RWPE2 (cell line): ENCODE measurements at places on chromosomes 12 and 14.
A peak's percentile ranks its signal among the peaks of the same experiment; 100 is the strongest.

DNA sequence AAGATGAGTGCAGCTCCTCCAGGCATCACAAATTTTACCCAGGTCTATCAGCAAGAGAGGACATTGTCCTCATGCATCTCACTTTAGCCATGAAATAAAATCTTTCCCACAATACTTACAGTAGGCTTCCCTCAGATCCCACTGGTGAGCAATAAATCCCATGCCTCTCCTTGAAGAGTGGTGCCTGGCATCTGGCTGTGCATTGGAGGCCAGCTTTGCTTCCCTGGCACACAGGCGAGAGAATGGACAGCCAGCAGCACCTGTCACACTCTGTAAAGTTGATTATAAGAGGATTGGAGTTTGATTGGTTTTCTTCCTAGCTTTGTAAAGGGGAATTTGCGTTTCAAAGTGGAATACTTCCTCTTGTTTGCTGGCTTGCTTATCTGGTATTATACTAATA lies 1153.9 kb downstream of the AACS start:
- DNase-seq, result no peak

DNA sequence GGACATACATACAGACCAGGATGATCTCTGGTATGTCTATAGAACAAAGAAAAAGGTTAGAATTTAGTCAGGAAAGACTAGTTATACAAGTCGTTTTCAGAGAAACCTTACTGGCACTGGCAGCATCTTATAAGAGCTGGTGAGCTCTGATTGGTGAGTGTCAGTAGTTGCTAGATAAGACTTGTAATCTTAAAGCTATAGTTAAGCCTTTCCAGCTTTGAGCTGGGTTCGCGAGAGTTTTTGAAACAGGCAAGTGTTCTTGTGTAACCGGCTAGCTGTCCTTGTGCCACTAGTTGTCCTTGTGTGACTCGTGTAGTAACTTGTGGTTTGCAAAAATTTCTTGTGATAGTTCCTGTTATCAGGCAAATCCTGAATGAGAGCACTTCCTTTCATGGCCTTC lies 740.9 kb downstream of the GALC start:
- DNase-seq, result no peak

DNA sequence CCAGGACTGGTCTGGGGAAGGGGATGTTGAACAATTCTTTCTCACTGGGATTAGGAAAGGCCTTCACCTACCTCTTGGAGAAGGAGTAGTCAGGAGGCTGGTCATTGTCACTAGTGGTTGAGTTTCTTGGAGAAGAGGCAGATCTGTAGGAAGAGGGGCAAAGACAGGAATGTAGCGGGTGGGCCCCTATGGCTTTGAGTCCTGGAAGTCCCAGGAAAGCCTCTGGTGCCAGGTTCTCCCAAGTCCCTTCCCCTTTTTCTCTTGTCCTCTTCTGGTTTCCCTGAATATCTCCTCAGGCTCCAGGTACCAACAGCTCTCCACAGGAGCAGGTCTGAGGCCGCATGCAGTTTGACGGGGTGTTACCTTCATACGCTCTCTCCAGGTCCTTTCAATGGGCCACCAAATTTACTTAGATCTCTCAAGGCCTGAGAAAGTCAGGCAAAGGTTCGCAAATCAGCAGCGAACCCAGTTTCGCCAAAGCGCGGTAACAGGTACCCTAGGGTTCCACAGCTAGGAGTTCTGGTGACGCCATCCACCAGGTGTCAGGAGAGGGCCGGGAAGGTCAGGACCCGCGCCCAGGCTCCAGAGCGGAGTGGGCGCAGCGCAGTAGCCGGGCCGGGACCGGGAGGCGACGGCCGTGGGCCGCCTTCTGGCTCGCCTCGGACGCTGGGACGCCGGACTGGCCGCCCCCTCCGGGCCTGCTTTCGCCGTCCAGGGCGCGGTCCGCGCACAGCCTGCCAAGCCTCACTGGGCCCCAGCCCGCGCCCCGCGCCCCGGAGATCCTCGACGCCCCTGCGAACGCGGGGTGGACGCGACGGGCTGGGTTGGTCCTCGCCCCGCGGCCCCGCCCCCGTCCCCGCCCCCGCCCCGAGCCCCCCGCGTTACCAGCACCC lies 795 bp downstream of the SMAGP start:
- DNase-seq, result peak; percentile 66

DNA sequence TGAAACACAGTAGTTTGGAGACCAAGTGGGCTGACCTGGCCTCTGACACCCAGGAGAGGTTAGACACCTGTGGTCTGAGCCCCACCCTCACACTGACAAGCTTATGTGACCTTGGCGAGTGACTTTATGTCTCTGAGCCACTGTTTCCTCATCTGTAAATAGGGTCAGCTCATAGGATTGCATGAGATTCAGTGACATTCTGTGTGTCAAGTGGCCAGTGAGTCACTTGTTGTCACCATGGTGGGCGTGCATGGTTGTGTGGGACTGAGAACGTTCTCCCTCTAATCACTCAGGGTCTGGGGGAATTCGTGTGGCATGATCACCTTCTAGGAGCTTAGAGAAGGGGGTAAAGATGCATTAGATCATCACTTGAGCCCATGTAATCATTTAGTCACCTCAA lies 146.4 kb downstream of the PHETA1 start:
- DNase-seq, result no peak

GRCh38 chr12:38904537-38905479 lies 583 bp downstream of the CPNE8 start:
- peak; percentile 78 for DNase-seq

- no peak for DNase-seq
These were observed 41.6 kb downstream of the UBE3B start for GRCh38 chr12:109518820-109519665.

GRCh38 chr14:73777420-73777819 lies 63.2 kb upstream of the PNMA1 start:
- DNase-seq, result no peak

DNA sequence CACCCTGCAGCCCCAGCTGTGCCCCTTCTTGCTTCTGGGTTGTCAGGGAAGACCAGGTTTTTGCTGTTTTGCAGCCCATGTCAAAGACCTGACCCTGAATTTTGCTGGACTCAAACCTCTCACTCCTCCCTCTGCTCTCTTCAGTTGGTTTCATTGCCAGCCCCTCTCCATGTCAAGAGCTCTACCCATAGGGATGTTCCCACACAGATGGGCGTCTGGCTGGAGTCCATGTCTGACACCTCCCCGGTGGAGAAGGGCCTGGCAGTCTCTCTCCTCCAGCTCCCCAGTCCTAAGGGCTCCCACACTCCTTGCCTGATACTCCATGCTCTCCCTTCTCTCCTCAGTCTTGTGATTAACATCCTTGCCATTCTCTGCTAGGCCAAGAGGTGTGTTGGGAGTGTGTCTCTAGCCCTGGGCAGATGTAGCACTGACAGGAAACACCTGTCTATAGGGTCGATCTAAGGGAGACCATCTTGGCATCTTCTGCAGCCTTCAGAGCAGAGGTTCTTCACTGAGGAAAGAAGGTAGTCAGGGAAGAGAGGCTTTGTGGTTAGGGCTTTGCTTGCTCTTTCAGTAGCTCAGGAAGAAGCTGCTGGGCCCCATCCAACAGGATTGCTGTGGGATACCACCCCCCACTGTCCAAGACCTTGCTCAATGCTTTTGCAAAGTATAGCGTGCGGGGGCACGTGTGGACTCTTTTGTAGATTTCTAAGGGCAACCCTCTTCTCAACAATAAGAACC lies 4.7 kb downstream of the ASIC1 start:
- DNase-seq, result no peak

DNA sequence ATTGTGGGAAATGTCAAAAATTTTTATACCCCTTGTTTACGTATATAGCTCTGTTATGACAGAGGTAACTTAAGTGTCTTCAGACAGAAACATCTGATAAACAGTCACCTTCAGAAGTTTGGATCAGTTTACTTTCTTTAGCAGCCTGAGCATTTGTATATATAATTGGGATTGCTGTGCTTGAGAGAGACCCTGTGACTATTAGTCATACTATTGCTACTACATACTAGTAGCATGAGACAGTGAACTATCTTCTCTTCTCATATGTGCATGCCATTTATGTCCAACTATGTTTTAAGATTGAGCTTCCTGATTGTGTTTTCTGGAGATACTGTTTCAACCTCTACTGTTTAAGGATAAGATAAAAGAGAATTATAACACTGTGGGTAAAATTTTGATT lies 101.5 kb downstream of the PDE6H start:
- DNase-seq, result no peak

- no peak for DNase-seq
These were observed 45.9 kb downstream of the LGMN start for GRCh38 chr14:92702441-92702918.

GRCh38 chr12:29733060-29733459 lies 50.7 kb downstream of the TMTC1 start:
- DNase-seq, result no peak

DNA sequence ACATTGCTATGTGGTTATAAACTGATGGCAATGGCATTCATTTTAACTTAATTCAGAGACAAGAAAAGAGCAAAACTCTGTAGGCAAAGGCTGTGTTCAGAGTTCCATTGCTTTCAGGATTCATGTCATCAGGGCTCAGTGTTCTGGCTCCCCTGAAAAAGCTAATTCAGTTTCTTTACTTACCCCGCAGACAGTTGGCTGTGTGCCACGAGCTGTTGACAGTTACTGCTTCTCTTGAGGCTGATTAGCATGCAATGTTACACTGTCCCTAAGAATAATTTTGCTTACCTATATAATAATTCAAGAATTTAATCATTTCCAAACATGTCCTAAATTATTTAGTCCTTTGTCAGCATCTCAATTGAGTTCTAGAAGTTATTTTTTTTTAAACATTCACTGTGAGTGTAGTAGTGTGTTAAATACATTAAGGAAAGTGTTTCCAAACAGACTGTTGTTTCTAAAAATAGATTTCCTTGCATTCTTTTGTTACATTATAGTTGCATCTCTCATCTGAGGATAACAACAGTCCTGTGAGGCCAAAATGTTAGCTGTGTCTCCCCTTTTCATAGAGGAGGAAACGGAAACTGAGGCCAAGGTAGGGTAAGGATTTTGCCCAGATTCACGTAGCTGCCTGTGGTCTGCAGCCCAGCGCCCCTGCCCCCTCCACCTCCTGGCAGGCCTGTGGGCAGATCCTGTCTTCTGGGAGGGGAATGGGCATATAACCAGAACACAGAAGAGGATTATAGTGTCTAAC lies 98.6 kb downstream of the PELI2 start:
- DNase-seq, result no peak

- peak; percentile 56 for DNase-seq
These were observed 42.2 kb upstream of the MANSC4 start for GRCh38 chr12:27822076-27822712.

- no peak for DNase-seq
These were observed 507 bp downstream of the BAZ2A start for GRCh38 chr12:56629459-56630179.

DNA sequence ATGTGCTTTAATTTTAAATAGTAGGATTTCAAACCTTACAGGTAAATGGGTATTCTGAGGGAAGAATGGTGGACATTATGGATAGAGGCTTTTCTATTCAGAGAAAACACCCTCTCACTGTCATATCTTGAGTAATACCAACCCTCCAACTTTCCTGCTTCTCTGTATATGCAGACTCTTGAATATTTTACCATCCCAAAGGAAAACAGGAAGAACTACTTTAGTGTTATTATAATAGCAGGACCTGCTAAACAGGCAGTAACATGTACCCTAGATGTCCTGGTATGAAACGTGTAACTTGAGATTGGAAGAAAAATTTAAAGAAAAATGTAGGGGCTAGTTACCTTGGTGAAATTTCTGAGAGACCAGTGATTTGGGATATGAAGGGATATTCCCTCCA lies 82.9 kb upstream of the TRHDE start:
- no peak for DNase-seq

DNA sequence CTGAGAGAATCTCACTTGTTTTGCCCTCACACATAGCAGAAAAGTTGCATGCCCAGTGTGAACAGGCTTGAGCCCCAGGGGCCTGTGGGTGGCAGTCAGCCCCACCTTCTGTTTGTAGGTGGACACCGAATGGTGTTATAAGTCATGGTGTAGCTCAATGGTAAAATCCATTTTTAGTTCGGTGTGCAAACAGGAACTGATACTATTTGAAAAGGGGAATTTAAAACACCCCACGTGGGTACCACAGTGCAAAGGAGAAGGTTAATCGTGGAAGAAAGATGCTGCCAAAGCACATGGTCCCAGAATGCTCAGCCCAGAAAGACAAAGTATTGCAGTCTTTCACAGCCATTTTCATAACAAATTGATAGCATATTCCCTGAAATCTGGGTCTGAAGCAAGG lies 71.8 kb upstream of the GZMB start:
- no peak for DNase-seq

DNA sequence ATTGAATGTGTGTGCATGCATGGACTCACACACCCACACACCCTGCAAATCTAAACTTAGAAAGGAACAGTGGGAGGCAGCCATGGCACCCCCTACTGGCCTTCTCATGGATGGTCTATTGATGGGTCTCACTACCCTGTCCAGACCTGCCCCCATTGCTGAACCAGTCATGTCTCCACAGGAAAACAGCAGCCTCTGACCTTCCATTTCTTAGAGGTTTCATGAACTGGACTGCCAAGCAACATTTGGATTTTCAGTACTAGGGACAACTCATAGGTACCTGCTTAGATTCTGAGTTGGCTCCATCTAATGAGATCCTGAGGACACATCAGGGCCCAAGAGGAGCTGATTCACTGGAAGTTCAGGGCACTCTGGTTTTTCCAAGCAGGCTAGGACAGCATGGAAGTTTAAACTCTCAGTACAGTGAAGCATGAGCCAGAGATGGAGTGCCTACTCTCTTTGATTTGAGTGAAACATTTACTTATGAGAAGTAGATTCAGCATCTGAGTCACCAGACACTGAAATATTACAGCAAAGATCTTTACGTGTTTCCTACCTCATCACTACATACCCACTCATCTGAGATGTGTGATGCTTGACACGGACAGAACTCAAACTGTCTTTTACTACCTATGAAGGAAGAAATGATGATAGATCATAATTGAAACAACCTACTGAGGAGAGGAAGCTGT lies 98.9 kb upstream of the PLEKHG7 start:
- DNase-seq, result no peak

DNA sequence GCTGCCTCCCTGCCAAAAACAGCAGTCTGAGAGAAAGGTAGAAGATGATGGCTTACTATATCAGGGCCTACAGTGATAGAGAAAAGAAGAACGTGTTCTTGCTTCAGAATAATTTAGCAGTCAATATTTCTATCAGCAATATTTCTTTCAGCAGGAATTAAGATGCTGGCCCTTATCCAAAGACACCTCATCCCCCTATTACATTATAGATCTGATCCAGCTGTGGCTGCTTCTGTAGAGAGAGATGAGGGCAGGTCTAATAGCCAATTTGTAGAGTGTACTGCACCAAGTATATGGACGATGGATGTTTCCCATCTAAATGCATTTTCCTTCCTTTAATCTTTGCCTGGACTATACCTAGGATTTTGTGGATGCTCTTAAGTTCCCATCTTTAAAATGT lies 451.7 kb downstream of the NPAS3 start:
- DNase-seq, result no peak
